ENCODE measurements at places on chromosomes 12 and 14. TPM values are rescaled to one million over a fixed set of nuclear protein-coding genes. Genes with fewer than 3 reads are reported as not detected.

CCDC60 gene
- total RNA-seq, result not detected

ADAMTS20 gene
- not detected for total RNA-seq

- H3K27me3 ChIP-seq, result peaks cover 25% of the 10 kb centered on the region
- H3K36me3 ChIP-seq, result no peaks in the 10 kb centered on the region
- H3K4me1 ChIP-seq, result peaks cover 11% of the 10 kb centered on the region
- DNase-seq, result no peak
- peak overlapping the region; percentile 35 for H3K4me3 ChIP-seq
- no peak overlapping the region for H3K27ac ChIP-seq
Observed at GRCh38 chr14:60485057-60485597, 736 bp downstream of the C14orf39 start.

CISTR gene
- total RNA-seq, result not detected

CCDC88C gene
- 66.9 TPM for total RNA-seq

GRCh38 chr12:89576572-89577220 is 50.8 kb upstream of the POC1B start:
- DNase-seq, result no peak
- no peak overlapping the region for H3K27ac ChIP-seq

- H3K36me3 ChIP-seq, result no peaks in the 10 kb centered on the region
- no peak overlapping the region for H3K4me3 ChIP-seq
- H3K27ac ChIP-seq, result no peak overlapping the region
- no peaks in the 10 kb centered on the region for H3K4me1 ChIP-seq
Observed at GRCh38 chr12:67394550-67394949, 125.4 kb downstream of the CAND1 start.

DNA sequence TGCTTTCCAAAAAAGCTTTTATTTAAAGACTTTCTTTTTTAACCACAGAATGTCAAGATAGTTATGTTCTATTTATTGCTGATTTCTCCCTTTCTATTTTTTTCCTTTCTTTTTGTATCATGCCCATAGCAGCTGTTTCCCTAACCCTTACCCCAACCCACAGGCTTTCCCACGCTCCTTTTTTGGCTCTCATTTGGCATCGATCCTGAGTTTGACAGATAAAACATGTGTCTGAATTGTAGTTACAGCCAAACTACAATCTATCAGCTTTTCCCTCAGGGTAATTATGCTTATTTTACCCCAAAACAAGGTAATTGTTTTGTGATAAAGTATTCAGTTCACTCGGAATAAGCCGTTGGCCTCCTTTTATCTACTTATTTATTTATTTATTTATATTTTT is 46.7 kb downstream of the PDE3A start:
- H3K36me3 ChIP-seq, result no peaks in the 10 kb centered on the region
- H3K27me3 ChIP-seq, result no peaks in the 10 kb centered on the region

- H3K4me1 ChIP-seq, result peaks cover 13% of the 10 kb centered on the region
- H3K27me3 ChIP-seq, result peaks cover 22% of the 10 kb centered on the region
- H3K36me3 ChIP-seq, result no peaks in the 10 kb centered on the region
- no peak overlapping the region for H3K27ac ChIP-seq
- DNase-seq, result no peak
Observed at GRCh38 chr12:172732-173161, 41.2 kb downstream of the SLC6A12 start.

DNA sequence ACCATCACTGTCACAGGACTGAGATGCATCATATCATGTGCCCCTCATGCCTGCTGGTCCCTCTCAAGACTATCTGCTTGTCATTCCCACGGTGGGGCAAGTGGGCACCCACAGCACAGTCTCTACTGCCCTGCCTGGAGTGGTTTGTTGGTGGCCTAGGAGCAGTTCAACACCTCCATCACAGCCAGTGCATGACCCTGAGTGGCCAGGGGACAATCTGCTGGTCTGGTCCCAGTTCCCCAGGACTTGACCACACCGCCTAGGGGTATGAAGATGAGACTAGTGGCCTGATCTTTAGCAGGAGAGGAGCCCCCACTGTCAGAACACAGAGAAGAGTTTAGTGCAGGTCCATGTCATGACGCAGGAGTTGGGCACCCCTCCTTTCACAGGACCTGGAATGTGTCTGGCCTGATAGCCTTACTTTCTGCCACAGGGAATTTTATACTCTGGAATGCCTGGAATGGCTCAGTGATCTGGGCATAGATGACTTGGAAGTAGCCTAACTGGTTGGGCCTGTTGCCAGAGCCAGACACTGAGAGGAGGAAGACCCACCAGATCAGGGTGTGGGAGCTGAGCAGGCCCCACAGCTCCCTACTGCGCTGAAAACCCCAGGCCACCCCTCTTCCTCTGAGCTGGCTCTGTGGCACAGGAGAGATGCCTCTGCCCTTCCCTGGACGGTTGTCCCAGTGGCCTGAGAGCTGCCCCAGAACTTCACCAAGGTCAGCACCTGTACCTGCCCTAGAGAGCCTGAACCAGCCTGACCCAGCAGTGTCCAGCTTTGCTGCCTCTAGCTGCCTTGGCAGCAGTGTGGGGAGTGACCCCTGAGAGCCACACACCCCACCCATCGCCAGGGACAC is 83.3 kb downstream of the PUS7L start:
- H3K36me3 ChIP-seq, result no peaks in the 10 kb centered on the region
- H3K27me3 ChIP-seq, result no peaks in the 10 kb centered on the region
- H3K27ac ChIP-seq, result no peak overlapping the region
- no peak overlapping the region for H3K4me3 ChIP-seq
- DNase-seq, result no peak
- H3K4me1 ChIP-seq, result no peaks in the 10 kb centered on the region

DNA sequence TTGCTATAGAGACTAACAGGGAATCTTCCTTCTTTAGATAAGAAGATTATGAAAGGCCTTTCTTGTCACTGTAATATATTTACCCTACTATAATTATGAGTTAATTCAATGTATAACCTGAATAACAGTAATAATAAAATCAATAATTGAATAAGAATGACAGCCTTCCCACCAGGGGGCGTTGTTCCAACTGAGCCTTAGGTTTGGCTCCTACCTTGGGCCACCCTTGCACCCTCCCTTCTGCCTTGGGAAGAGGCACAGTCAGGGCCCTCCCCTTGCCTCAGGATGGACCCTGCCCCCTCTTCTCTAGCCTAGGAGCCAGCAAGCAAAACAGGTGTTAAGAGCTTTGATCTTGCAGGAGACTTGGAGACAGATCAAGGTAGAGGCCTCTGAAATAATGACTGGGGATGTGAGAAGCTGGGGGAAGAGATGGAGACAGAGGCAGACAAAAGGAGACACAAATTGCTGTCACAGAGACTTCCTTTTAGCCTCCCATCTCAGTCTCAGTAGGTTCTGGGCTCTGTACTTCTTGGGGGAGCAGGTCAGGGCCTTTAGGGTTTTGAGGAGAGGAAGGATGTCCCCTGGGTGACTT is 40.1 kb upstream of the CISTR start:
- DNase-seq, result peak; percentile 26
- H3K27me3 ChIP-seq, result no peaks in the 10 kb centered on the region
- no peaks in the 10 kb centered on the region for H3K4me1 ChIP-seq
- H3K4me3 ChIP-seq, result no peak overlapping the region

DNA sequence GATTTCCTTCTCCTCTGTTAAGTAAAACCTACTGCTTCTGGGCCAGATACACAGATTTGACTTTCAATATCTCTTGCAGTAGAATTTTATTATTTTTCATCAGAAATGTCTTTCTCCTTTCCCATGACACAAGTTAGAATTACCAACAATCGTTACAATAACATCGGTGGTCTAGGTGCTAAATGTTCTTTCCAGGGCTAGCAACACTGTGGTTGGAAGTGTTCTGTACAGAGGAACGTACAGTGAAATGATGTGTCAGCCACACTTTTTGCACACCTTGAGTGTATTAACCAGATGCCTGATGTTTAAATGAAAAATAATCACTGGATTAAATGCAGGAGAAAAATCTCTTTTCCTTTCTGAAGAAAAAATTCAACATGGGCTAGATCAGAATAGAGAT is 27.7 kb upstream of the KLRD1 start:
- no peaks in the 10 kb centered on the region for H3K4me1 ChIP-seq
- H3K27me3 ChIP-seq, result no peaks in the 10 kb centered on the region
- H3K4me3 ChIP-seq, result no peak overlapping the region
- H3K27ac ChIP-seq, result no peak overlapping the region

- H3K4me1 ChIP-seq, result no peaks in the 10 kb centered on the region
- DNase-seq, result no peak
- H3K36me3 ChIP-seq, result no peaks in the 10 kb centered on the region
- H3K4me3 ChIP-seq, result no peak overlapping the region
- no peaks in the 10 kb centered on the region for H3K27me3 ChIP-seq
- H3K27ac ChIP-seq, result no peak overlapping the region
Observed at GRCh38 chr14:86087377-86087776, 557.4 kb downstream of the FLRT2 start.
